Anterior cingulate cortex (tissue), 58 donors: ENCODE measurements at places on chromosomes 4 and X.

GRCh38 chrX:118928151-118928550 lies 46.3 kb upstream of the LONRF3 start:
- no peak for DNase-seq

GRCh38 chr4:34181891-34182290 lies 2062.4 kb downstream of the ARAP2 start:
- DNase-seq = no peak

GRCh38 chrX:21524008-21524407 lies 134.1 kb downstream of the KLHL34 start:
- no peak for DNase-seq

- no peak for DNase-seq
Measured at GRCh38 chrX:16778545-16778944, 7.7 kb upstream of the TXLNG start.

DNA sequence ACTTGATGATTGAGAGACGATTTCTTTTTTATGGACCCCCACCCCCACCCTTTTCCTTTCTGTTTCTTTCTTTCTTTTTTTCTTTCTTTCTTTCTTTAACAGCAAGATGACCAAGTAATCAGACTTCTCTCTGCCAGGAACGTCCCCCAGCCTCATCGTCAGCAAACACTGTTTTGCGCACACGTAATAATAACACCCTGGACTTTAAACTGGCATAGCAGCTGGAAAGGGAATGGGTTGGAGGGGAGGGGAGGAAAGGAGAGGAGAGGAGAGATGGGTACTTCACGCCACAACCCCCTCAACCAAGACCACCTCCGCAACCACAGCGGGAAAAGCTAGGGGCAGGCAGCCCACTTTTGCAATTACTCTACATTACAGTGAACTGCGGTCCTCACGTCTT lies 1.1 kb downstream of the GABRA2 start:
- DNase-seq = no peak

- no peak for DNase-seq
Measured at GRCh38 chr4:80266902-80267380, 477 bp downstream of the FGF5 start.

GRCh38 chr4:2258091-2259035 lies 3.5 kb downstream of the MXD4 start:
- no peak for DNase-seq

- DNase-seq = no peak
Measured at GRCh38 chr4:187108845-187109244, 385.2 kb upstream of the FAT1 start.

GRCh38 chrX:50581405-50581804 lies 110.8 kb upstream of the DGKK start:
- no peak for DNase-seq

DNA sequence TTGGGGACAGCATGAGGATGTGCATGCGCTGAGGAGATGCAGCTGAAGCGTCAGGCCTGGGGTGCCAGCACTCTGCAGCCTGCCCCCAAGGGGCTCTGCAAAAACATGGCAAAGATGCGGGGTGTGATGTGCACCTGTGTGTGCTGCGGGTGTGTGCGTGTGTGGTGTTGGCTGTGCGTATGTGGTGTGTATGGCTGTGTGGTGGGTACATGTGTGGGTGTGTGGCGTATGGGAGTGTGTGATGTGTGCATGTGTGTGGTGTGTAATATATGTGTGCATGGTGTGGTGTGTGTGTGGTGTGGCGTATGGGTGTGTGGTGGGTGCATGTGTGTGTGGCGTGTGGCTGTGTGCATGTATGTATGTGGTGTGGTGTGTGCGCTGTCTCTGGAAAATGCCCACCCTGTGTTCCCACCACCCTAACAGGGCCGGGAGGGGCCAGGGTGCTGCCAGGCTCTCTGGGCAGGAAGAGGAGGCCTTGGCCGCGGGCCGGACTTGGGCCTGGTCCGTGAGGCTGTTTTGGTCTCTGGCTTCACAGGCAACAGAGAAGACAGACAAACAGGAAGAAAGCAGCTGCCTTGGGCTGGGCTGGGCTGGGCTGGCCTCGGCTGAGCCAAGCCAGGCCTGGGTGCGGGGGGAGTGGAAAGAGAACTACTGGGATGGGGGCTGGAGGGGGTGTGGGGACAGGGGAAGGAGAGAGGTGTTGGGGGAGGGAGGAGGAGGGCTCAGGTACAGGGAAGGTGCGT lies 1.1 kb upstream of the AVPR2 start:
- DNase-seq = no peak
